Kidney (tissue), 22 donors: ENCODE measurements at places on chromosomes 3 and 15.

- no peak for DNase-seq
Observed at GRCh38 chr3:36175916-36176461, 204.3 kb upstream of the STAC start.

DNA sequence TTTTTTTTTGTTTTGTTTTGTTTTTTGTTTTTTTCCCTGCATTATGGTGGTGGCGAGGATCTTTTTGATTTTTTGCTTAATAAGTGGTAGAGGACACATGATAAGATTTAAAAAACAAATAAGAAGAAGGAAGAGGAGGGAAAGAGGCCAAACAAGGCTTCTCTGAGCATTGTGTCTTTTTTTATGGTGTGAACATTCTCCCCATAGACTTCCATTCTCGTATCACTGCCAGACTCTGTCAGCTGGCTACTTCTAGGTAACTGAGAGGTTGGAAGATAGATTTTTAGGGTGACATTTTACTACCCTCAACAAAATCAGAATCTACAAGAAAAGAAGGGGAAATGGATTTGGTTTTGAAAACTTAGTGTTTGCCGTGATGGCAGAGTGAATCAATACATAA is 3.8 kb downstream of the NLGN1 start:
- no peak for DNase-seq

GRCh38 chr3:13674538-13675185 is 125.7 kb downstream of the FBLN2 start:
- DNase-seq, result no peak

DNA sequence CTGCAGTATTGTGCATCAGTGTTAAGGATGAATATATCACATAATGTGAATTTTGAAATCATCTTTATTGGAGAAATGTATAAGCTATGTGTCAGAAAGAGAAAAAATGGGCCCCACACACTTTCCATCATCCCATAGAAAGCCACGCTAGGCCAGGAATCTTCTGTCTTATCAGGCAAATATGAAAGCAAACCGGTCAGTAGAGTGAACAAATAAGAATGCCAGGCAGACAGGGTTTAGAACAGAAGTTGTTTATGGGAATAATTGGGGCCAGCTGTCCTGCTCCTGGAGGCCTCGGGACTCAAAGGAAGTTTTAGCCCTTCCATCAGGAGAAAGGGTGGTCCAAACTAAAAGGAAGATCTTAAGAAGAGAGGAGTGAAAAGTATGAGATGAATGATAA is 39.5 kb downstream of the ZNF280D start:
- no peak for DNase-seq
